Fibroblast of the aortic adventitia (primary cell): ENCODE measurements at places on chromosomes 16 and 17.

GRCh38 chr16:21565507-21565860 lies 33.9 kb upstream of the METTL9 start:
- no peak for DNase-seq

DNA sequence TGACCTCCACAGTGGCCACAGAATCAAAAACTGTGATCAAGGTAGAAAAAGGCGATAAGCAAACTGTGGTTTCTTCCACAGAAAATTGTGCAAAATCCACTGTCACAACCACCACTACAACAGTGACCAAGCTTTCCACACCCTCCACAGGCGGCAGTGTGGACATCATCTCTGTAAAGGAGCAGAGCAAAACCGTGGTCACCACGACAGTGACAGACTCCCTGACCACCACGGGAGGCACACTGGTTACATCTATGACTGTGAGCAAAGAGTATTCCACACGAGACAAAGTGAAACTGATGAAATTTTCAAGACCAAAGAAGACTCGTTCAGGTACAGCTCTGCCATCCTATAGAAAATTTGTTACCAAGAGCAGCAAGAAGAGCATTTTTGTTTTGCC lies 83.6 kb downstream of the C17orf58 start:
- no peak for DNase-seq

GRCh38 chr16:4994719-4995434 lies 36.7 kb downstream of the SEC14L5 start:
- DNase-seq, result no peak

GRCh38 chr17:37725601-37726146 lies 19.2 kb downstream of the HNF1B start:
- DNase-seq, result no peak

DNA sequence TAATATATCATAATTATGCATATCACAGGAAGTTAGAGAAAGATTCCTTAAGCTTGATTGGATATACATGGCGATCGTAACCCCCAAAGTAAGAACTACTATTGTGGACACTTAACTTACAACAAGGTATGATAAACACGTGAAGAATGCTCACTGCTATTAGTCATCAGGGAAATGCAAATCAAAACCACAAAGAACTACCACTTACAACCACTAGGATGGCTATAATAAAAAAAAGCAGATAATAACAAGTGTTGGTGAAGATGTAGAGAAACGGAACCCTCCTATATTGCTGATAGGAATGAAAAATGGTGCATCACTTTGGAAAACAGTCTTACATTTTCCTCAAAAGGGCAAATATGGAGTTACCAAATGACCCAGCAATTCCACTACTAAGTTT lies 265.9 kb downstream of the SLC39A11 start:
- no peak for DNase-seq

DNA sequence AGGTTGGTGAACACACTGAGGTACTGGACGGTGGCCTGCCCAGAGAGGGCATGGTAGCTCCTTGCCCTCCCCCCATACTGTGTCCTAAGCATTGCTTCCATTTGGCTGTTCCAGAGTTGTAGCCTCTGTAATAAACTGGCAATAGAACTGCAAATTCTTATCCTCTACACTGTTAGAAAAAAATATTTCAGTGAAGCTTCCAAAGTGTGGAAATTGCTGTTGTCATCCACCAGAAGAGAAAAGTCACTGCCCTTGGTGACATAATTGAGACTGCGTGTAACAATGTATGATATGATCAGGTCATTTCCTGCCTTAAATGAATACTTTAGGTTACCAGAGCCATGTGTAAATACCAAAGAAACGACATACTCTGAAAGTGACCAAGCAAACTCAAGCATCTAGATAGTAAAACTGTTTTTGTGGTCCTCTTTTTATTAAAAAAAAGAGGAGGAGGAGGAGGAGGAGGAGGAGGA lies 65.9 kb downstream of the CEP95 start:
- peak; percentile 64 for DNase-seq
